ENCODE measurements at places on chromosomes 6 and 20. TPM values are rescaled to one million over a fixed set of nuclear protein-coding genes. Genes with fewer than 3 reads are reported as not detected.

The LST1 gene
- total RNA-seq = not detected

The BPIFA1 gene
- total RNA-seq = not detected

The F13A1 gene
- total RNA-seq = 2.5 TPM

The DACT2 gene
- 1.3 TPM for total RNA-seq

The ECT2L gene
- total RNA-seq = 0.31 TPM

The TNFRSF6B gene
- total RNA-seq = 1.3 TPM

The BHLHE23 gene
- total RNA-seq = 0.94 TPM

The MANEA gene
- 14.7 TPM for total RNA-seq

The LAMA4 gene
- total RNA-seq = 26.0 TPM

The MYLK2 gene
- total RNA-seq = 0.94 TPM

The IL17A gene
- not detected for total RNA-seq

The C6orf58 gene
- 2.2 TPM for total RNA-seq

The SMLR1 gene
- not detected for total RNA-seq

The SLC35F1 gene
- total RNA-seq = 90.8 TPM

The EYA2 gene
- 0.94 TPM for total RNA-seq

The LTB gene
- total RNA-seq = not detected

The SRXN1 gene
- total RNA-seq = 9.7 TPM

The SLC22A1 gene
- 0.31 TPM for total RNA-seq

The BPIFB2 gene
- not detected for total RNA-seq

The WDR27 gene
- total RNA-seq = 82.6 TPM

The SNAP25 gene
- 100 TPM for total RNA-seq

The ARFGEF3 gene
- total RNA-seq = 84.8 TPM

The LY6G6F gene
- not detected for total RNA-seq

The EPM2A gene
- 31.0 TPM for total RNA-seq

The PLAGL2 gene
- total RNA-seq = 2.8 TPM

The FKBP1A gene
- 101 TPM for total RNA-seq

The C6orf52 gene
- total RNA-seq = not detected

The GHRH gene
- not detected for total RNA-seq

The CD93 gene
- total RNA-seq = 10.3 TPM

The FITM2 gene
- 7.2 TPM for total RNA-seq

The CTCFL gene
- not detected for total RNA-seq

The IRF4 gene
- not detected for total RNA-seq

The GPLD1 gene
- 19.7 TPM for total RNA-seq

The OR2J3 gene
- total RNA-seq = not detected

The MUC22 gene
- not detected for total RNA-seq

The GRIK2 gene
- total RNA-seq = 245 TPM

The TMC2 gene
- total RNA-seq = 7.5 TPM

The XRN2 gene
- 77.6 TPM for total RNA-seq

The PLA2G7 gene
- 1.9 TPM for total RNA-seq

The MAP7 gene
- total RNA-seq = 9.4 TPM

The HRH3 gene
- total RNA-seq = 0.31 TPM

The MAP1LC3A gene
- total RNA-seq = 57.6 TPM

The MUC21 gene
- total RNA-seq = not detected

The ZSCAN16 gene
- 24.4 TPM for total RNA-seq

The GJA1 gene
- 17.5 TPM for total RNA-seq

The RNF39 gene
- total RNA-seq = not detected

Measured in parietal lobe (tissue), 2 donors.